ENCODE measurements at places on chromosomes 4 and X. TPM values are rescaled to one million over a fixed set of nuclear protein-coding genes. Genes with fewer than 3 reads are reported as not detected.
A peak's percentile ranks its signal among the peaks of the same experiment; 100 is the strongest.

- no peak for DNase-seq
Observed at GRCh38 chrX:49995107-49995731, 72.8 kb downstream of the CLCN5 start.

Gene UGT8
- polyA plus RNA-seq: 44.6 TPM

DNA sequence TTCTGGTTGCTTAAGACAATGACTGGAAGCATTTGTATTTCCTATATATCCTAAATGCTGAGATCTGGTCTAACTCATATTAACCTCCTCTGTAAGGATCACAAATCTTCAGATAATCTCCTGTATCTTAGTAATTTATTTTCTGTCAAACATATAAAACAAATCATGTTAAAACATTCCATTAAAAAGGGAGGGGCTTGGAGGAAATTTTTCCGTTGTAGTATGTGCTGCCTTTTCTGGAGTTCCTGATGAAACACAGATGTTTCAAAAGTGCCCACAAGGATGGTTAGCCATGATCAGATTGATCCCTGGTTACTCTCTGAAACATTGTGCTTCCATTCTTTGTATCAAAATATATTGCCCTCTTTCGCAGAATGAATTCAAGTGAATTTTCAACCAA, 182.1 kb downstream of the TENM3 start:
- no peak for DNase-seq

Gene MSANTD1
- polyA plus RNA-seq: 0.84 TPM

Gene CACNA1F
- polyA plus RNA-seq: 0.11 TPM

- no peak for DNase-seq
Observed at GRCh38 chrX:123049071-123049625, 134.9 kb upstream of the GRIA3 start.

GRCh38 chrX:85244450-85245211, 840 bp downstream of the ZNF711 start:
- DNase-seq: peak; percentile 48

Gene HTT-AS
- polyA plus RNA-seq: not detected

DNA sequence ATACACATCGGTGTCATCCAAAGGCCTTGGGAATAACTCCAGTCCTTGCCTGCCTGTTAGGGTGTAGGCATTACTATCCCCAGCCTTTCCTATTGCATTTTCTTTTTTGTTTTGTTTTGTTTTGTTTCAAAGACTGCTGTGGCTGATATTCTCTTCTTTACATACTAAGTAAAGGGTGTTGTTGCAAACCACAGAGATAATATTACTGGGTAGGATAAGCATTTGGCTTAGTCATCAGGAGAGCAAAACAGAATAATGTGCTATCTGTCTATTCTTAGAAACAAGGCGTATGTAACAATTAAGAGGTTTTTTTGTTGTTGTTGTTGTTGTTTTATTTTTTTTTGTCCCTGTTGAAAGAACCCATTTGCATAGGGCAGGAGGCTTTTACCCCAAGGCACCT, 41.8 kb downstream of the UGT2B28 start:
- no peak for DNase-seq

GRCh38 chr4:10810411-10810810, 125.8 kb upstream of the CLNK start:
- no peak for DNase-seq

DNA sequence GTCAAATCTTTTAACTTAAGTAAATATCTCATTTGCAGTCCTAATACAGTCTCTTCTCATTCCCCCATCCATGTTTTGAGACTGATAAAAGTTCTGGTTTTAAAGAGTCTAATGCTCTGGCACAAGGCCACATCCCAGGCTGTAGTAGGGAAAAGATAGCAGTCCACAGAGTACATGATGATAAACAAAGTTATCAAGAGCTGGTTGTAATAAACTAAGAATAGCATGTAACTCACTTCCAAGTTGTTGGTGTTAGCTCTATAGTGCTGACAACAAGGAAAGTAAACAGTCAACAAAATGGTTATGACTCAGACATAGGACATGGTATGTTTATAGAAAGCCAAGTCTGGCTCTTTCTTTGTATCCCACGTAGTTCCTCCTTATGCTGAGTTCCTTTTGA, 21.8 kb upstream of the AREG start:
- no peak for DNase-seq

GRCh38 chr4:163613383-163613782, 118.9 kb downstream of the TMA16 start:
- no peak for DNase-seq

DNA sequence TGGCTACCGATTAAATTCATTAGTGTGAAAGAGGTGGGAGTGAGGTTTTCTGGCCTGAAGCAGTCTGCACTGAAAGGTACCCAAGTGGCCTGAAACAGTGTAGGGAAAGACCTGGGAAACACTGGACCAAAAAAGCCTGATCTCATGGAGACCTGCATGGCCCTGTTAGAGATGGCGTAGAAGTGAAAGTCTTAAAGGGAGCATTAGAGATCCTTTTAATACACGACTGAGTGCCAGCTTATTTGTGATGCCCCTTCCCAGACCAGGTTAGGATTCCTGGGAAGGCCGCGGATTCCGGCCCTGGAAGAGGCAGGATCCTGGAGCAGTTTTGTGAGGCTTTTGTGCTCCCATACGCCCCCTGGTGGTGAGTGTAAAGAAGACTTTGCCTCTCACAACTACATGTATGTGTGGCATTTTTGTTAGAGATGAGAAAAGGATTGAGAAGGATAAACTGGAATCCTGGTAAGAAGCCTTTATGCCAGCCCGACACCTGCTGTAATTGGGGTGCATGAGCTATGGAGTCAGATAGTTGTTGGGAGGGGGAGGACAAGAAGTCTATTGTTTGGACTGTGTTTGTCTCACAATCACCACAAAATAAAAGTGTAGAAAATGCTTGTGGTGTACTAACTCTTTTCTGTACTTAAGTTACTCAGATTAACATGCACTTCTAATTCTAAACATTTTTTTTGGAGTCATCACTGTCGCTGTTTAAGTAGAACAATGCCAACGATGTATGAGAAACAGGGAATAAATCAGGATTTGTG, 54.0 kb downstream of the JADE1 start:
- peak; percentile 82 for DNase-seq

- DNase-seq: no peak
Observed at GRCh38 chr4:65737672-65738071, 67.4 kb upstream of the EPHA5 start.

GRCh38 chrX:70922774-70923473, 8.0 kb downstream of the SLC7A3 start:
- no peak for DNase-seq

- DNase-seq: no peak
Observed at GRCh38 chrX:12319003-12319519, 180.8 kb downstream of the FRMPD4 start.

DNA sequence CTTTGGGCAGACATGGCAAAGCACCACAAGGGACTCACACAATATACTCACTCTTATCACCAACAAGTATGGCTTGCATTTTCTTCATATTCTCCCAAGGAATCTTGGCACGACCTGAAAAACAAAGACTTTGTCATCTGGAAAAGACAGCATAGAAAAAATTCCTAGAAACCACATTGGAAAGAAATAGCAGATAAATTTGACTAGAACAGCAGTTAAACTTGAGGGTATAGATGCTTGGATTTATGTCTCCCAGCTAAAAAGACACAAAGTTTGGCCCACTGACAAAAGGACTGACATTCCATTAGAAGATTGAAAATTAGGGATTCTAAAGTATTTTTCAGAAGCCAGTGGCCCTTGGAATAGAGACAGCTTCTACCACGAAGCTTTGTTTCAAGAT, 6.9 kb upstream of the VEGFC start:
- DNase-seq: no peak

Gene CFAP47
- 0.68 TPM for polyA plus RNA-seq

GRCh38 chr4:69858690-69859089, 1.3 kb downstream of the SULT1E1 start:
- peak; percentile 42 for DNase-seq

- DNase-seq: no peak
Observed at GRCh38 chrX:45191820-45192409, 8.8 kb downstream of the DIPK2B start.

GRCh38 chr4:6999172-7000086, 43.7 kb upstream of the TADA2B start:
- no peak for DNase-seq

- no peak for DNase-seq
Observed at GRCh38 chrX:7086384-7086783, 61.1 kb upstream of the STS start.

Gene ZNF732
- 3.8 TPM for polyA plus RNA-seq

Gene EDA
- polyA plus RNA-seq: 6.4 TPM

DNA sequence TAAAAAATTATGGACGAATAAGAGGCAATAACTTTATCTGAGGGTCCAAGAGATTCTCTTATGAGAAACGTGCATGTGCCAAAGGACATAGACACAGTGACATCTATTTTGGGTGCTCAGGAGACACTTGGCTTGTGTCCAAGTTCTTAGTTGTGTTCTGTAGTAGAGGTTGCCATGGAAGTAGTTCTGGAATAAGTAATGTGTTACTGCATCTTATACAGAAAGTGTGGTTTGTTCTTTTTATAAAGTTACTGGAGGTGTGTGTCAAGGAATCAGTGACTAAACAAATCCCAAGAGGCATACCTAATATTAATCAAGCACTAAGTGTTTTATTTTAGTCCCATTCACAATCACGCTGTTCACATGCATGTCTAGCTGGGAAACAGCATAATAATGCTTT, 305.7 kb downstream of the ARHGAP24 start:
- DNase-seq: no peak

DNA sequence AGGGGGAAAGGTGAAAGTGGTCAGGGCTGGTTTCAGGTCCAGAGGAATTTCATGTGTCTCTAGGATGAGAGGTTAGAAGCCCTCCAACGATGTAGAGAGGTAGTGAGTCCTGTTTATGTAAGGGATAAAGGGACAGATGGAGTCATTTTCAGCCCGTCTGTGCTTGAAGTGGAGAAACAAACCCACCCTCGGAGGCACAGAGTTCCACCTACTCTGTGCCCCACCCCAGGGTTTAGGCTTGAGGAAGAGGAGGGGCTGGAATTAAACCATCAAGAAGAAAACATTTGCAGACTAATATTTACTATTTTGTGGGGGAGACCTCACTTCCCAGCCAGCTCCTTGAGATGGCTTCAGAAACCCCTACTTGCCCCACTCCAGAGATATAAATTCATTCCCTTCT, 868 bp upstream of the GNL3L start:
- no peak for DNase-seq

DNA sequence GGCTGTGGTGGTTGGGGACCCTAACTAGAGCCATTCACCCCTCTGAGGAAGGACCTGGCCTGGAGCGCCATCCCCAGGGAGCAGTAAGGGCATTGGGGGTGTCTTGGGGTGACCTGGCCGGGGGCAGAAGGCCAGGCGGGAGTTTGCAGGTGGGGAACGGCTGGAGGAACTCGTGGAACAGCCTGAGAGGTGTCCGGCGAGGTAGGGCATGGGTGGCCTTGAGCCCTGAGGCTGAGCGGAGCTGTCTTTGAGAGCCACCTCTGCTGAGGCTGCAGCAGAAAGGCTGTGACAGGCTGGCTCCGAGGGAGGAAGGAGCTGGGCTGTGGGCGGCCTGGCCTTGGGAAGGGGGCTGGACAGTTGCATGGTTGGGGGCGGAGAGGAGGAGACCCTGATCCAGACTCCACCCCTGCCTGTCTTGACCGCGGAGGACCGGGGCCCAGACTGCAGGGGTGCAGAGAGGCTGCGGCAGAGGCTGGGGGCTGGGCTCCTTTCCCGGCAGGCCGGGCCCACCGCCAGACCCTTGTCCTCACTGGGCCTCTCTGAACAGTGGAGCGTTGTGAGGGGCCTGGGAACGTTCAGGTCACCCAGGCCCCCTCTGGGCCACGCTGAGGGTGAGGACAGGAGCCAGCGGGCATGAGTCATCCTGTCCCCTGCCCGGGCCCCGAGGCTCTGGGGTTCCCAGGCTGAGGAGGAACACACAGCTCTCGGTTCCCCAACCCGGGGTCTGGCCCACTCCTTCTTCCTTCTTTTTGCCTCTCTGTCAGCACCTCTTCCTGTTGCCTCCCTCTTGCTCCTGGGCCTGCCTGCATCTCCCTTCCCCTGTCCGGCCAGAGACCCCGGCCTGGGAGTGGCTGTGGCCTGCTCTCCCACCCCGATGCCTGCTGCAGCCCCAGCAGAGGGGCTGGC, 8.1 kb downstream of the SH3BP2 start:
- DNase-seq: peak; percentile 69

Gene GAGE12H
- polyA plus RNA-seq: not detected

DNA sequence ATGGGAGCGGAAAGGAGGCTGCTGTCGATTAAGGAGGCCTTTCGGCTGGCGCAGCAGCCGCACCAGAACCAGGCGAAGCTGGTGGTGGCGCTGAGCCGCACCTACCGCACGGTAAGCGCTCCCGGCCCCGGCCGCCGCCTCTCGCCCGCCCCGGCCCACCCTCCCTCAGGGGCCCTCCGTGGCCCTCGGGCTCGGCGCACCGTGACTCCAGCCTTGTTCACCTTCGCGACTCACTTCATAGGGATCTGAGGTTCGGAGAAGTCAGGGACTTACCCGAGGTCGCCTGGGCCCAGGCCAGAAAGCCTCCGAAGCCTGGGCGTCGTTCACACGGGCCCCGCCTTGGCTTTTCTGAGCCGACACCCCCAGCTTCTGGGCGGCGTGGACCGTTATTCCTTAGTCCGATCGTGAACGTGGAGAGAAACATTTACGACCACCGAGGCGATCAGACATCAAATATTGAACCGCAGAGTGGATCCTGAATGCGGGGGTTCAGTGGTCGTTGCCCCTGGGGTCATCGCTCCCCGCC, 362 bp downstream of the NCAPG start:
- no peak for DNase-seq

- no peak for DNase-seq
Observed at GRCh38 chr4:189826657-189827056, 114.0 kb upstream of the FRG1 start.

DNA sequence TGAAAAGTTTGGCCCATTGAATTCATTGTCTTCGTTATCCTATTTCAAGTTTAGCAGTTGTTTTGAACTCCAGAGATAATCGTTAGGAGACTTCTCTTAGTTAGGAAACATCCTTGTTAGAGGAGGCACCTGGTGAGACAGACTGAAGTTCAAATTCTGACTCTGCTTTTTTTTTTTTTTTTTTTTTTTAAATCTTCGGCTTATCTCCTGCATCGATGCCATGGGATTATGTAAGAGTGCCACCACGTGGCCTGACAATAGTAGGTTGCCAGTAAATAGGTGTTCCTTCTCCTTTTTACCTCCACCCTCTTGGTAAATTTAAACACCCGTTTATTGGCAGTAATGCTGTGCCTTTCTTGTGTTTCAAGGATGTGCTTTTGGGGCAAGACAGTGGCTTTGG, 149.3 kb downstream of the SOWAHB start:
- DNase-seq: peak; percentile 36

Gene PUDP
- polyA plus RNA-seq: 24.5 TPM

Gene PRDM8
- polyA plus RNA-seq: 2.8 TPM

Gene TBX22
- polyA plus RNA-seq: 2.5 TPM

Gene CTAG2
- polyA plus RNA-seq: not detected

Gene PABPC5
- 5.0 TPM for polyA plus RNA-seq

Gene SPARCL1
- 4.4 TPM for polyA plus RNA-seq
